ENCODE measurements at places on chromosomes 13 and 19. TPM values are rescaled to one million over a fixed set of nuclear protein-coding genes. Genes with fewer than 3 reads are reported as not detected.

POSTN gene
- total RNA-seq: 575 TPM

RASIP1 gene
- 11.4 TPM for total RNA-seq

PCDH9 gene
- total RNA-seq: 55.4 TPM

LYPD5 gene
- total RNA-seq: 2.6 TPM

ATXN8OS gene
- not detected for total RNA-seq

LAIR1 gene
- 5.1 TPM for total RNA-seq

DMRTC2 gene
- not detected for total RNA-seq

FFAR2 gene
- not detected for total RNA-seq

NXNL1 gene
- 3.6 TPM for total RNA-seq

UNC13A gene
- total RNA-seq: 18.1 TPM

BRSK1 gene
- 32.5 TPM for total RNA-seq

UGGT2 gene
- total RNA-seq: 87.5 TPM

KIR3DL1 gene
- 0.22 TPM for total RNA-seq

NAPA gene
- 72.6 TPM for total RNA-seq

Measured in camera-type eye (tissue), 1 donor.